Stimulated activated CD4-positive, alpha-beta T cell treated with anti-CD3 and anti-CD28 coated beads, TNF-alpha, amount 100 ng/mL, for 1 hour (primary cell): ENCODE measurements at places on chromosomes 4 and X.

DNA sequence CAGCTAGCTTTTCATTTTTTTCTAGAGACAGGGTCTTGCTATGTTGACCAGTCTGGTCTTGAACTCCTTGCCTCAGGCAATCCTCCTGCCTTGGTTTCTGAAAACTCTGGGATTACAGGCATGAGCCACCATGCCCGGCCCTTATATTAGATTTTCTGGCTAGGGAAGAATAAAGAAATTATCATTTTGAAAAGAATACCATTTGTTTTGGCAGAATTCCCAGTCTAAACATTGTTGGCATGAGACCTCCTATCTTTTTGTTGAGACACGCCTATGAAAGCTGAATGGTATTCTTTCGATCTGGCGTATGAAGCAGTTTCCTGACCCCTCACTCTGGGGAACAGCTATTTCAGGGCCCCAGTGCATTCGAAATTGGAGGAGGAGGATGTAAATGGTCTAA is 107.0 kb downstream of the REPS2 start:
- DNase-seq: no peak

DNA sequence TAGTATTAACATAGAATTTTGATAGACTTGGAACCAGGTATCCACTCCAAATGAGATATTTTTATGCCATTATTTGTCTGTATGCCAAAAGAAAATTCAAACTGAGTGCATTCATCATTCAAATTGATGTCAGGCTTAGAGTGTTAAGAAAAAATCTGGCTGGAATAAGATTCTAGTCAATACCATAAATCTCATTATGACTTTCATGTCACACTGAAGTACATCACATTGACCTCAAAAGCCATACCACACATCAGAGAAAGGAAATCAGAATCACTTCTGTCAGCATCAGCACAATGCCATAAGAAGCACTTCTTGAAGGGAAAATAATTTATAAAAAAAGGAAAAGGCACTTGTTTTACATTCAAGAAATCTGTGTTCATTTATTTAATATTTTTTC is 119.0 kb upstream of the BMP3 start:
- DNase-seq: no peak

- no peak for DNase-seq
These were observed 31.5 kb downstream of the WWC2 start for GRCh38 chr4:183130328-183131155.

DNA sequence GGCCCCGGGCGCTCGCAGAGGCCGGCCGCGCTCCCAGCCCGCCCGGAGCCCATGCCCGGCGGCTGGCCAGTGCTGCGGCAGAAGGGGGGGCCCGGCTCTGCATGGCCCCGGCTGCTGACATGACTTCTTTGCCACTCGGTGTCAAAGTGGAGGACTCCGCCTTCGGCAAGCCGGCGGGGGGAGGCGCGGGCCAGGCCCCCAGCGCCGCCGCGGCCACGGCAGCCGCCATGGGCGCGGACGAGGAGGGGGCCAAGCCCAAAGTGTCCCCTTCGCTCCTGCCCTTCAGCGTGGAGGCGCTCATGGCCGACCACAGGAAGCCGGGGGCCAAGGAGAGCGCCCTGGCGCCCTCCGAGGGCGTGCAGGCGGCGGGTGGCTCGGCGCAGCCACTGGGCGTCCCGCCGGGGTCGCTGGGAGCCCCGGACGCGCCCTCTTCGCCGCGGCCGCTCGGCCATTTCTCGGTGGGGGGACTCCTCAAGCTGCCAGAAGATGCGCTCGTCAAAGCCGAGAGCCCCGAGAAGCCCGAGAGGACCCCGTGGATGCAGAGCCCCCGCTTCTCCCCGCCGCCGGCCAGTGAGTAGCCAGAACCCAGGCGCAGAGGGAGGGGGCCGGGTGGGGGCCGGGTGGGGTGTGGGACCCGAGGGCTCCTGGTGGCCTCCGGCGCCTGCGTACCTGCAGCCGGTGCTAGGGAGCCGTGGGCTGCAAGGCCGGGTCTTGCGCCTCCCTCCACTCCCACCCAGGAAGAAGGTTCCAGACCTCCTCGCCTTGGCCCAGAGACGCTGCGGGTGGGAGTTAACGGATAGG is 534 bp downstream of the MSX1 start:
- no peak for DNase-seq

GRCh38 chrX:111039606-111040005 is 56.4 kb upstream of the PAK3 start:
- DNase-seq: no peak

GRCh38 chr4:141079393-141079930 is 53.8 kb downstream of the RNF150 start:
- no peak for DNase-seq

- no peak for DNase-seq
These were observed 53.4 kb upstream of the CBR4 start for GRCh38 chr4:169063441-169063840.
